ENCODE measurements at places on chromosomes 7 and 10. TPM values are rescaled to one million over a fixed set of nuclear protein-coding genes. Genes with fewer than 3 reads are reported as not detected.

The ARHGEF35 gene
- 3.4 TPM for total RNA-seq

DNA sequence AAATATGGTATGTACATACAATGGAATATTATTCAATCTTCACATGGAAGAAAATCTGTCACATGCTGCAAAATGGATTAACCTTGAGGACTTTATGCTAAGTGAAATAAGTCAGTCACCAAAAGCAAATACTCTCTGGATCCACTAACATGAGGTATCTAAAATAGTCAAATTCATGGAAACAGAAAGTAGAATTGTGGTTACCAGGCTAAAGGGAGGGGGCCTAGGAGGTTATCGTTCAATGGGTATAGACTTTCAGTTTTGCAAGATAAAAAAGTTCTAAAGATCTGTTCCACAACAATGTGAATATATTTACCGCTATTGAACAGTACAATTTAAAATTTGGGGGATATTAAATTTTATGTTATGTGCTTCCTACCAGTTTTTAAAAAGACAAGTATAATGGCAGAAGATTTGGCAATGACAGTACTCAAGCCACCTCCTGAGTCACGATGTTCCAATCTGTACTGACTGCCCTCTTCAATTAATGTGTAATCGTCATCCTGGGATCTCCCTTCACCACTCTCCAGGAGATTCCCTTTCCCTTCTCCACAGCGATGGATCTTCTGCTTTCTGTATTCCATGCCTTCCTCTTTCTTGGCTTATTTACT is 32.3 kb upstream of the IL6 start:
- H3K36me3 ChIP-seq: peaks cover 7% of the 10 kb centered on the region
- no peak for DNase-seq
- peak overlapping the region; percentile 40 for H3K4me3 ChIP-seq
- no peak overlapping the region for H3K27ac ChIP-seq

DNA sequence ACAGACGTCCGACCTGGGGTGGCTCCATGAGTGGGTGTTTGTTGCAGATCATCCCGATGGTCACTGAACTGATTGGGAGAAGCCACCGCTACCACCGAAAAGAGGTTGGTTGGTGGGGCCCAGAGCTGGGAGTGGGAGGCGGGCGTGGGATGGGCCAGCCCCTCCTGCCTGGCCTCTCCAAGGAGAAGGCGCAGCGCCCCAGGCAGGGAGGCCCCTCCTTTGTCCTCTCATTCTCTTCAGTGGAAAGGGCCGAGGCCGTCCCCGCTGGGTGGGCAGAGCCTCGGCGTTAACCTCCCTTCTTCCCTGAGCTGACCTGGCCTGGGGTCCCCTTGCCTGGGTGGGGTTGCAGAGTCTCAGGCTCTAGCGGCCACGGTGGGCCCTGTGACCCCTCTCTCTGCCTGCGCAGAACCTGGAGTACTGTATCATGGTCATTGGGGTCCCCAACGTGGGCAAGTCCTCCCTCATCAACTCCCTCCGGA is 5.2 kb downstream of the MTG1 start:
- H3K27ac ChIP-seq: no peak overlapping the region
- H3K4me3 ChIP-seq: no peak overlapping the region
- H3K4me1 ChIP-seq: peaks cover 27% of the 10 kb centered on the region

GRCh38 chr10:103855424-103855823 is at the start of gene SH3PXD2A:
Gene SH3PXD2A (minus strand): TSS chr10:103855576. CDS start chr10:103855266, 310 bp downstream.
- peak within 1 kb of the TSS; percentile 87 for H3K4me3 ChIP-seq
- peak; percentile 24 for DNase-seq
- no peak within 1 kb of the TSS for H3K27ac ChIP-seq
- peaks cover 62% of the 10 kb centered on the region for H3K27me3 ChIP-seq

DNA sequence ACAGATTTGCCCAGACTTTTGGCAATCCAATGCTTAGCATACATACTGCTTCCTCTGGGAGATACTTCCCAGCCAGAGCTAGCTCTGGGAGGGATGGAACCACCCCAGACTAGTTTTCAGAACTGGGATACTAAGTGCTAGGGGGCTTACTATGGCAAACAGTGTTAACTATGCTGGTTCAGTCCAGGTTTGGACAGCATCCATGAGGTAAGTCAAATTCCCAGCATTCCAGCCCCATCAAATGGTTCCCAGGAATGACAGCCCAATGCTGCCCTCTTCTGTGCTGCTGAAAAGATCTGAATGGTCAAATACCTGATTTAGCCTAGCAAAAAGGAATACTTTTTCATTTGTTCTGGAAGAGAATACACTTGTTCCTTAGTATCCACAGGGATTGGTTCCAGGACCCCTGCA is 141.7 kb upstream of the CCDC6 start:
- H3K27ac ChIP-seq: no peak overlapping the region
- DNase-seq: no peak
- H3K36me3 ChIP-seq: no peaks in the 10 kb centered on the region
- H3K4me3 ChIP-seq: no peak overlapping the region

The NRCAM gene
- total RNA-seq: 0.21 TPM

The MYO3A gene
- not detected for total RNA-seq

The IL15RA gene
- total RNA-seq: 23.4 TPM

The GPR85 gene
- not detected for total RNA-seq

The SYT15B gene
- total RNA-seq: 0.15 TPM

DNA sequence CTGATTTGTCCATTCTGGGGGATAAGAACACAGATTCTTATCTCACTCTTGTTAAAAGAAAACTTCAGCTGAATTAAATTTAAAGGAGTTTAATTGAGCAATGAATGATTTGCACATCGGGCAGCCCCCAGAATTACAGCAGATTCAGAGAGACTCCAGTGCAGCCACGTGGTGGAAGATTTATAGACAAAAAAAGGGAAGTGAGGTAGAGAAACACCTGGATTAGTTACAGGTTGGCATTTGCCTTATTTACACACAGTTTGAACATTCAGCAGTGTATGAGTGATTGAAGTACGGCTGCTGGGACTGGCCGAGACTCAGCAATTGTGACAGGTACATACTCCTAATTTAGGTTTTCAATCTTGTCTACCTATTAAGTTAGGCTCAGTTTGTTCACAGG is 46.5 kb upstream of the FAM20C start:
- H3K4me3 ChIP-seq: no peak overlapping the region
- H3K27ac ChIP-seq: no peak overlapping the region
- H3K36me3 ChIP-seq: peaks cover 4% of the 10 kb centered on the region
- DNase-seq: no peak
- H3K4me1 ChIP-seq: peaks cover 22% of the 10 kb centered on the region
- peaks cover 4% of the 10 kb centered on the region for H3K27me3 ChIP-seq

- peaks cover 14% of the 10 kb centered on the region for H3K27me3 ChIP-seq
- H3K27ac ChIP-seq: no peak overlapping the region
- H3K4me1 ChIP-seq: no peaks in the 10 kb centered on the region
- no peak overlapping the region for H3K4me3 ChIP-seq
Measured at GRCh38 chr7:43492896-43493295, 90.0 kb upstream of the STK17A start.

GRCh38 chr10:69438536-69439349 is 12.5 kb upstream of the TSPAN15 start:
- H3K27me3 ChIP-seq: peaks cover 13% of the 10 kb centered on the region
- H3K36me3 ChIP-seq: no peaks in the 10 kb centered on the region
- no peaks in the 10 kb centered on the region for H3K4me1 ChIP-seq
- H3K4me3 ChIP-seq: no peak overlapping the region

GRCh38 chr10:73044378-73045285 is 52.0 kb downstream of the P4HA1 start:
- no peak overlapping the region for H3K27ac ChIP-seq
- H3K4me3 ChIP-seq: no peak overlapping the region
- no peak for DNase-seq
- H3K36me3 ChIP-seq: peaks cover 32% of the 10 kb centered on the region
- peaks cover 12% of the 10 kb centered on the region for H3K4me1 ChIP-seq

- H3K27ac ChIP-seq: no peak overlapping the region
- peaks cover 8% of the 10 kb centered on the region for H3K27me3 ChIP-seq
- no peaks in the 10 kb centered on the region for H3K36me3 ChIP-seq
- DNase-seq: no peak
- H3K4me3 ChIP-seq: no peak overlapping the region
- H3K4me1 ChIP-seq: no peaks in the 10 kb centered on the region
Measured at GRCh38 chr10:3573498-3573897, 211.5 kb downstream of the KLF6 start.

The PNLIPRP1 gene
- total RNA-seq: not detected

The NOC3L gene
- 47.7 TPM for total RNA-seq
